ENCODE measurements at places on chromosomes 6 and 20.

GRCh38 chr20:44969300-44969894 lies 3.1 kb downstream of the STK4 start:
- no peak overlapping the region for H3K4me3 ChIP-seq
- no peak overlapping the region for H3K27ac ChIP-seq
- peaks cover 13% of the 10 kb centered on the region for H3K36me3 ChIP-seq
- H3K27me3 ChIP-seq, result no peaks in the 10 kb centered on the region
- no peak for DNase-seq

GRCh38 chr6:100289285-100289684 lies 175.4 kb downstream of the SIM1 start:
- H3K4me1 ChIP-seq, result no peaks in the 10 kb centered on the region
- no peaks in the 10 kb centered on the region for H3K36me3 ChIP-seq
- H3K4me3 ChIP-seq, result no peak overlapping the region
- no peak overlapping the region for H3K27ac ChIP-seq

- peaks cover 36% of the 10 kb centered on the region for H3K4me1 ChIP-seq
- H3K36me3 ChIP-seq, result peaks cover 3% of the 10 kb centered on the region
- no peaks in the 10 kb centered on the region for H3K27me3 ChIP-seq
- no peak for DNase-seq
- no peak overlapping the region for H3K4me3 ChIP-seq
These were observed 73.7 kb downstream of the RPP40 start for GRCh38 chr6:4930025-4930691.

DNA sequence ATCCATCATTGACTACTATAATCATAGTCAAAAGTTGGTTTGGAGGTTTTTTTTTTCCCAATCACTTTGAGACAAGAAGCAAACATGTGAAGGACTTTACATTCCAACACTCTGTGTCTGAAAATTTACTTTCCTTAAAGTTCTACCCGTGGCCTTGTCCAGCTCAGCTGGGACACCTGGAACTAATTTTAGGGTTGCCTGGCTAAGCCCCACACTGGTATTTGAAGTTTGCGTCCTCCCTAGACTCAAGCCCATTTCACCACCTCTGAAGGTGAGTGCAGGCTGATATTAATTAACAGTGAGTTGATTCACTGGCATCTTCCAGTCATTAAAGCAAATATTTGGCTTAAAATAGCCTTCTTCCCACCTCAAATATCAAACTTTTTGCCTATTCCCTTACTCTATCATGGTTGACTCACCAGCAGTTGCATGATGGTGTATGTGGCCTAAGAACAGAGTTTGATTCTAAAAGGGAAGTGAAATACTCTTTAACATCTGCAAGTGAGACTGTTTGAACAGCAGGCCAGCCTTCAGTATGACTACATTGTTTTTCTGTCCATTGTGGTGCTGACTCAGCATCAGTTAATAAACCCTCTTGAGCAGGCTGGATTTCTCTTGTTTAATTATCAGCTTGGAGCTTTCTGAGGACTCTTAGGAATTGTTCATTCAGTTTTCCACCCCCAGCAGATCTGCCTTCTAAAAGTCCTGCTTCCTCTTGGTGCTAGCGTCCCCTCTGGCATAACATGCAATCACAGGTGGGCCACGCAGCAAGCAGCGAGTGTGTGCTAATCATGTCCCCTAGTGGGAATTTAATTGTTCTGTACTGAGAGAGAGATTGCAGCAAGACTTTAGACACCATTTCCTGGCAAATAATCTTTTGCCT lies 1.8 kb upstream of the PRDM1 start:
- H3K27me3 ChIP-seq, result peaks cover 92% of the 10 kb centered on the region
- no peak for DNase-seq
- no peak overlapping the region for H3K4me3 ChIP-seq

DNA sequence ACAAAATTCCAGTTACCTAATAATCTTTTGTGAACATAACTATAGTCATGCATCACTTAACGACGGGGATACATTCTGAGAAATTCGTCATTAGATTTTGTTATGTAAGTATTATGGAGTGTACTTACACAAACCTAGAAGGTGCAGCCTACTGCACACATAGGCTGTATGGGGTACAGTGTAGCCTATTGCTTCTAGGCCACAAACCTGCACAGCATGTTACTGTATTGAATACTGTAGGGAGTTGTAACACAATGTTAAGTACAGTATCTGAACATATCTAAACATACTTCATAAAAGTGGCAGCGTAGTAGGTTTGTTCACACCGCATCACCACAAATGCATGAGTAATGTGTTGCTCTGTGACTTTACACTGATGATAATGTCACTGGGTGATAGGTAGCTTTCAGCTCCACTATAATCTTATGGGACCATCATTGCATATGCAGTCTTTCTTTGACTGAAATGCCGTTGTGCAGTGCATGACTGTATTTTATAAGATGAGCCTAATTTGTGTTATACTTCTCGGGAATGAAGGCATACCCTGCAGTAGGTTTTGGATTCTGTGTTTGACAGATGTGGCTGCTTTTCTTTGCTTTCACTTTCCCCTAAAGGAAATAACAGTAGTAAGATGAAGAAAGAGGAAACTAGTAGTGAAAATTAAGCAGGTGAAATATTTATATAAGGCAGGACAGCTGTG lies 365.6 kb downstream of the FARS2 start:
- H3K36me3 ChIP-seq, result peaks cover 2% of the 10 kb centered on the region
- no peaks in the 10 kb centered on the region for H3K27me3 ChIP-seq
- H3K4me1 ChIP-seq, result no peaks in the 10 kb centered on the region
- no peak for DNase-seq

- H3K4me3 ChIP-seq, result no peak overlapping the region
- H3K36me3 ChIP-seq, result no peaks in the 10 kb centered on the region
- peaks cover 12% of the 10 kb centered on the region for H3K27me3 ChIP-seq
- H3K27ac ChIP-seq, result peak overlapping the region; percentile 57
These were observed 21.5 kb upstream of the MRPS18A start for GRCh38 chr6:43708860-43709653.

DNA sequence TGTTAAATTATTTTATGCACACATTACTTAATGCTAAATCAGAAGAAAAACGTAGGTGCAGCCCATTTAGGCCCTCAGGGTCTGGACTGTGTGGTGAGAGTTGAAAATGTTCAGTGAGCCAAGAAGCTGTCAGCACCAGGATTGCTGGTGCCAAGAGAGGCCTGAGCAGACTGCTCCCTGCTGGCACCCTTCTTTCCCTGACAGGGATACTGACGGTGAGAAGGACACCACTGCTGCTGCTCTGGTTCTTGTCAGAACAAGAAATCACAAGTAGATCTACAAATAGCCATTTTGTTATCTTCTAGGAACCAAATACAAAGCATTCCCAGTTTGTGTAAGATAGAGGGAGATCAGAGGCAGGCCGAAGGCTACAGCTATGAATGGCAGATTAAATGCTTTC lies 48.7 kb upstream of the CRISP1 start:
- H3K36me3 ChIP-seq, result no peaks in the 10 kb centered on the region
- peak overlapping the region; percentile 32 for H3K27ac ChIP-seq
- H3K4me3 ChIP-seq, result no peak overlapping the region
- peaks cover 23% of the 10 kb centered on the region for H3K4me1 ChIP-seq
- peaks cover 4% of the 10 kb centered on the region for H3K27me3 ChIP-seq

DNA sequence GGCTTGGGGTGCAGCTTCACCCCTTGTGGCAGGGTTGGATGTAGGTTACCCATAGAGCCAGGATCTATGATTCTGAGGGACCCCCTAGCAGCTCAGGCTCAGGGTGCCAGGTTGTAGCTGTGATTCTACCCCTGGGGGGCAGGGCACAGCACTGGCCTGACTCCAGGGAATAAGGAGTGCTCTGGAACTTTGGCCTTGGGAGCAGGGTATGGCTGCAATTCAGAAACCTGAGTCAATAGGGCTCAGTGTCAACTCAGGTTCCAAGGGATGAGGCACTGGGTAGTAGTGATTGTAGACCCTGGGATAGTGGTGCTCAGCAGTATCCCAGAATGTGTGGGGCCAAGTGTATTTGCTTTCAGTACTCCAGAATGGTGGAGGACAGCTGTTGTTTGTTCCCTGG lies 8.6 kb downstream of the FHL5 start:
- DNase-seq, result no peak
- peaks cover 25% of the 10 kb centered on the region for H3K36me3 ChIP-seq
- H3K27ac ChIP-seq, result no peak overlapping the region
- H3K27me3 ChIP-seq, result no peaks in the 10 kb centered on the region
- H3K4me3 ChIP-seq, result no peak overlapping the region

DNA sequence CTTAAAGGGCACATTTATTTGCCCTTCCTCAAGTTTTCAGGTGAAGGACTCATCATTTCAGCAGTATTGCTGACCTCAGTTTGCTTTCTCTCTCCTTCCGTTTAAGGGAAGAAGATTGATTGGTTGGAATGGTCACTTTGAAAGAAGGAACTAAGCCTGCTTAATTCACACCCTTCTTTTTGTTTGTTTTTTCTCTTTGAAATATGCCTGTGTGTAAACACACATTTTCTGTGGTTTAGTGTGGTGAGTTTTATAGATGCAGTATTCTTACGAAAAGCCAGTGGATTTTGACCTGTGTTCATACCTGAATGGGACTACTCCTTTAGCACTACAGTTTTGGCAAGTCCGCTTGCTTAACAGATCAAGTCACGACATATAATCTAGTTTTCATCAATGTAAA lies 548.8 kb upstream of the EPHA7 start:
- H3K4me3 ChIP-seq, result no peak overlapping the region
- H3K27ac ChIP-seq, result no peak overlapping the region
- no peak for DNase-seq
- H3K27me3 ChIP-seq, result no peaks in the 10 kb centered on the region
- no peaks in the 10 kb centered on the region for H3K36me3 ChIP-seq

DNA sequence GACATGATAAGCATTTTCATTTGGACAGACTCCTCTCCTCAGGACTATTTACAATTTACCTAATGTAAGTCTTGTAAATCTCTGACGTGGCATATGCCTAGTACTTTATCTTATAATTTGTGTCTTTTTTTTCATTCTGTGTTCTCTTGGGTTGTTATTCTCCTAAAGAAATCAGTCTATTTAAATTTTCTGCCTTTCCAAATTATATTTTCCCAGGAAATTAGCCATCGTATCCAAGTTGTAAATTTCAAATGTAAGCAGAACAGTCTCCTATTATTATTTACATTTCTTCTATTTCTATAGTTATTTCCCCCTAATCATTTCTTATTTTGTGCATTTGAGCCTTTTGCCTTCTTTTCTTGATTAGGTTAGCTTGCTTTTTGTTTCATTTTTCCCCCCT lies 17.5 kb upstream of the BCAS4 start:
- no peaks in the 10 kb centered on the region for H3K27me3 ChIP-seq
- no peak for DNase-seq
- no peaks in the 10 kb centered on the region for H3K36me3 ChIP-seq
- H3K4me3 ChIP-seq, result no peak overlapping the region
- H3K27ac ChIP-seq, result no peak overlapping the region

- no peak overlapping the region for H3K4me3 ChIP-seq
- no peaks in the 10 kb centered on the region for H3K4me1 ChIP-seq
- no peak for DNase-seq
- H3K36me3 ChIP-seq, result no peaks in the 10 kb centered on the region
These were observed 142.3 kb upstream of the TENT5A start for GRCh38 chr6:81894788-81895271.

GRCh38 chr6:106612671-106613416 lies 16.5 kb downstream of the RTN4IP1 start:
- no peak overlapping the region for H3K27ac ChIP-seq
- peaks cover 11% of the 10 kb centered on the region for H3K36me3 ChIP-seq
- H3K4me3 ChIP-seq, result no peak overlapping the region
- H3K4me1 ChIP-seq, result no peaks in the 10 kb centered on the region

DNA sequence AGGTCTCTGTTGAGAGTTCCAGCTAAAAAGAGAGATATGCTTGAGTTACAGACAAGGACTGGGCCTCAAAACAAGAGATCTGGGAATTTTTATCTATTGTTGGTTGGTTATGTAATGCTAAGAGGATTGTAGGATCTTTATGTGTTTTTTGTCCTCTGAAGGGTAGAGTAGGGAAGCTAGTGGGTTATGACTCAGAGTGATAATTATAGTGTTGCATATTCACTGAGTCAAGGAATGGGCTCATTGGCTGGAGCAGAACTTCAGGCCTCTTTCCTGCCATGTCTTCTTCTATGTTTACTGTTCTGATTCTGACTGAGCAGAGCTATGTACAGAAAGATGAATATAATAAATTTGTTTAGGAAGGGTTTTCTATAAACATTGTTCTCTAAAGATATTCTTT lies 66.1 kb upstream of the NOX3 start:
- H3K4me1 ChIP-seq, result no peaks in the 10 kb centered on the region
- H3K27ac ChIP-seq, result no peak overlapping the region

DNA sequence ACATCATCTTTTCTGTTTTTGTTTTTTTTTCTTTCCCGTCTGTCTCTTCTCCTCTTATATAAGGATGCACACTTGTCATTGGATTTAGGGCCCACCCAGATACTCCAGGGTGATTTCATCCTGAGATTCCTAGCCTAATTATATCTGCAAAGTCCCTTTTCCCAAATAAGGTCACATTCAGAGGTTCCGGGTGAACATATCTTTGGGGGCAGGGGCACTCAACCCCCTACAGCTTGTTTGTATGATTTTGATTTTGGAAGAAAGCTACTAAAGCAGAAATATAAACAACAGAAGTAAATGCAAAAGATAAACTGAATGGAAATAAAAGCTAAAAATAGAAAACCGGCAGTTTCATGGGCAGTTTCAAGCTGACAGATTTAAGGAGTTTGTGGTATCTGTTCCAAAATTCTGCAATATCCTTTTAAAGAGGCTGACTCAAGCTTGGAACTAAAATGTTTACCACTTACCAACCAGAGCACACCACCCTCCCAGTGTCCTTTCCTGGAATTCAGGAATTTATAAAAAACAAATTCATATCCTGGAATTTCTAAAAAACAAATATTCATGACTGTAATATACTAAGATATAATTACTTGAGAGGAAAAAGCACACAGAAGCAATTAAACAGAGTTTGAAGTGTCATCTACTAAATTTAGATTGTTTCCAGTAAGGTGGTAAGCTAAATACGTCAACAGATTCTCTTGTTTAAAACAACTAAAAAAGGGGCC lies 100.0 kb upstream of the CARMIL1 start:
- no peak overlapping the region for H3K27ac ChIP-seq
- H3K4me1 ChIP-seq, result peaks cover 22% of the 10 kb centered on the region
- no peak overlapping the region for H3K4me3 ChIP-seq
- no peaks in the 10 kb centered on the region for H3K36me3 ChIP-seq

DNA sequence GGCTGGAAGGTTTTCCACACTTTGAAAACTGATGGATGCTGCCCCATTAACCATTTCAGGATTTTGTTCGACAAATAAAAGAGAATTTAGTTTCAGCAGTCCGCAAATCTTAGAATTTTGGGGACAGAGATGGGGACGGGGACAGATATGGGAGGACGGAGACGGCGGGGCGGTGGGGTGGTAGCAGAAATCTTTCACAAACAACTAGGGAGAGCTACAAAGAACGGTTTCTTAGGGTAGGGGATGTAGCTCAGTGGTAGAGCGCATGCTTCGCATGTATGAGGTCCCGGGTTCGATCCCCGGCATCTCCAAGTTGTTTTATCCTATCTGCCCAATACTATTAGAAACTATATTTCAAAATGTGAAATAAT lies 15.1 kb downstream of the HMGN4 start:
- peak; percentile 83 for DNase-seq
- no peak overlapping the region for H3K4me3 ChIP-seq
- no peak overlapping the region for H3K27ac ChIP-seq
- H3K36me3 ChIP-seq, result no peaks in the 10 kb centered on the region

Measured in mesothelial cell of epicardium (in vitro differentiated cells).